ENCODE measurements at places on chromosomes 7 and 10.

GRCh38 chr10:34486008-34486407, 329.1 kb downstream of the PARD3 start:
- DNase-seq: no peak

DNA sequence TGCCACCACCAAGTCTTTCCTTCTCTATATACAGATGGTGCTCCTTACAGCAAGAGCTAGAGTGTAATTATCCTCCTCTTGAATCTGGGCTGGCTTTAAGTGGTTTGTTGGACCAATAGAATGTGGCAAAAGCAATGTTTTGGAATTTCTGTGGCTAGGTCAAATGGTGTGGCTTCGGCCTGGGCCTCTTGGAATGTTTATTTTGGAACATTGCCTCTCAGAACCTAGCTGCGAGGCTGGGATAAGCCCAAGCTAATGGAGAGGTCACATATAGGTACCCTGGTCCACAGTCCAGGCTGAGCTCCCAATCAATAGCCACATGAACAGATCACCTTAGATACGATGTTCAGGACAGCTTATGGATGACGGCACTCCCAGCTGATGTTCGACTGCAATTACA, 556.7 kb downstream of the TYW1 start:
- DNase-seq: no peak

DNA sequence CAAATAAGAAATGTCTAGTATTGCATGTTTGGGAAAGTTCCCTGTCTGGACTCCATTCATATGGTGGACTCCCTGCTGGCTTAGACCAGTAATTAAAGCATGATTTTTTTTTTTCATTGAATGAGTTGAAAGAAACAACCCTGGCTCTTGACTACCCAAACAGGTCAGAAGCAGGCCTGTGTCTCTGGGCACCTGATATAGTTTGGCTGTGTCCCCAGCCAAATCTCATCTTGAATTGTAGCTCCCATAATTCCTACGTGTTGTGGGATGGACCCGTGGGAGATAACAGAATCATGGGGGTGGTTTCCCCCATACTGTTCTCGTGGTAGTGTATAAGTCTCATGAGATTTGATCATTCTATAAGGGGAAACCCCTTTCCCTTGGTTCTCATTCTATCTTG, 206.2 kb downstream of the TMEM178B start:
- DNase-seq: no peak

DNA sequence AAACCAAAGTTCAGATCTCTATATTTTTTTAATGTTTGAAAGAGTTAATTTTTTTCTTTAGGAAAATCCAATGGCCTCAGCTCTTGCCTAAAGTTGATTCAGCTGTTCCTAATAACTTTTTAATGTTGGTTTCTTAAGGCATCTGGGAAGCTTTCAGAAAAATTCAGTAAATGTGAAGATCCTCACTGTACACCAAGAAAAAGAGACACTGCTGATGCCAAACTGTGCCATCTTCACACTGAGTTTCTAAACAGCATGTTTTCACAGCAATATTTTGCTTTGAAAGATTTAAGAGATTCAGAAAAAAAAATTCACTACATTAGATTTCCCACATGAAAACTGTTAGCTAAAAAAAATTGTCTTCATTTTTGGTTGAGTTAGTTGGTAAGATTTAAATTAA, 249.4 kb downstream of the NEBL start:
- no peak for DNase-seq

DNA sequence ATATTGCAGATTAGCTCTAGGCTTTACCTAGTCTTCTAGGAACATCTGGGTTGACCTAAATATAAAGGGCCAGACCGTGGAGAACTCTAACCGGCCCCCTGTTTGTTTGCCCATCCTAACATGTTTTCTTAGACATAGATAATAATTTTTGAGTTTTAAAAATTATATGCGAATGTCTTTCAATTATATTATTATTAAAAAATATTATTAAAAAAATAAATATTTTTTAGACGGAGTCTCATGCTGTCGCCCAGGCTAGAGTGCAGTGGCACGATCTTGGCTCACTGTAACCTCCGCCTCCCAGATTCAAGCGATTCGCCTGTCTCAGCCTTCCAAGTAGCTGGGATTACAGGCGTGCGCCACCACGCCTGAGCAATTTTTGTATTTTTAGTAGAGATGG, 318.5 kb downstream of the INHBA start:
- DNase-seq: no peak

DNA sequence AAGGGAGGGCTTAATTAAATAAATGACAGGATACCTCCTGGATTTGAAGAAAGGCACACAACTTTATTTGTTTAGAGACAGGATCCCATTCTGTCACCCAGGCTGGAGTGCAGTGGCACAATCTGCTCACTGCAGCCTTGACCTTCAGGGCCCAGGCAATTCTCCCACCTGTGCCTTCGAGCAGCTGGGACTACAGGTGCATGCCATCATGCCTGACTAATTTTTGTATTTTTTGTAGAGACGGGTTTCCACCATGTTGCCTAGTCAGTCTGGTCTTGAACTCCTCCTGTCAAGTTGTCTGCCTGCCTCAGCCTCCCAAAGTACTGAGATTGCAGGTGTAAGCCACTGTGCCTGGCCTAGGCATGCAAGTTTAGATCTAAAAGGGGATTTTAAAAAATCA, 272.7 kb upstream of the MBL2 start:
- no peak for DNase-seq

DNA sequence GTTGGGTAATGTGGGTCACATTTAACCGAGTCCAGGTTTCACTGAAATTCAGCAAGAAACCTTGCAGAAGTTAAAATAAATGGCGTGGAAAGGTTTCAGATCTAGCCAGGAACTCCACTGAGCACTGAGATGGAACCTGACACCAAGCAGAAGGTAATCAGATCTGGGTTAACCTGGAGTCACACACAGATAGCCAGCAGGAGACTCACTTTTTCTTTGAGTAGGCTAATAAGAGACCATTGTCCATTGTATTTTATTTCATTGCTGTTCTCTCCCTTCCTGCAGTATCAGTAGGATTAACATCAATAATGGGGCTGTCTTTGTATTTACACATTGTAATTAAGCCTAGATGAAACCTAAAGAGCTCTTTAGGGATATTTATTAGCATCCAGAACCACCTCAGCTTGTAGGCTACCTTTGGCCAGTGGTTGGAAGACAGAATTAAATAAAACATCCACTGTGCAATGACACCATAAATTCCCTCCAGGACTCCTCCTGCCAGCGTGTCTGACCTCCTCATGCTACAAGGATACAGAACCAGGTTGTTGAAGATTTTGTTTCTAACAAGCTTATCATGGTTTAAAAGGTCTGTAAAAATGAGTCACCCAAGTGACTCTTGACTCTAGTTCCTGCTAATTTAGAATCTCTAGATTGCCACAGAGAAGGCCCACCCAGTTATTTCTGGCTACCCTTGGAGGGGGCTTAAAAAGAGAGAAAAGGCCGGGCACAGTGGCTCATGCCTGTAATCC, 151.1 kb downstream of the SORCS1 start:
- no peak for DNase-seq

DNA sequence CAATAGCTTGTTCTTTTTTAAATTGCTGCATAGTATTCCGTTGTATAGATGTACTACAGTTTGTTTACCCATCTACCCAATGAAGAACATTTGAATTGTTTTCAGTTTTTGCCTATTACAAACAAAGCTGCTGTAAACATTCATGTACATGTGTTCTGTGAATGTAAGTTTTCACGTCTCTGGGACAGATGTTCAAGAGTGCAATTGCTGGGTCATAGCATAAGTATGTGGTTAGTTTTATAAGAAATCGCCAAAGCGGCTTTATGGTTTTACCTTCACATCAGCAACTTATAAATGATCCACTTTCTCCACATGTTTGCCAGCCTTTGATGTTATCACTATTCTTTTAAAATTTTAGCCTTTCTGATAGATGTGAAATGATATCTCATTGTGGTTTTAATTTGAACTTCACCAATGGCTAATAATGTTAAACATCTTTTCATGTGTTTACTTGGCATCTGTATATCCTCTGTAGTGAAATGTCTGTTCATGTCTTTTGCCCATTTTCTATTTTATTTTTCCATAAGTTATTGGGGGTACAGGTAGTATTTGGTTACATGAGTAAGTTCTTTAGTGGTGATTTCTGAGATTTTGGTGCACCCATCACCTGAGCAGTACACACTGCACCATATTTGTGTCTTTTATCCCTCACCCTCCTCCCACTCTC, 73.5 kb downstream of the TBXAS1 start:
- no peak for DNase-seq

- no peak for DNase-seq
Measured at GRCh38 chr7:113561446-113561845, 357.4 kb downstream of the PPP1R3A start.

- no peak for DNase-seq
Measured at GRCh38 chr7:119472408-119473038, 800.5 kb upstream of the KCND2 start.

DNA sequence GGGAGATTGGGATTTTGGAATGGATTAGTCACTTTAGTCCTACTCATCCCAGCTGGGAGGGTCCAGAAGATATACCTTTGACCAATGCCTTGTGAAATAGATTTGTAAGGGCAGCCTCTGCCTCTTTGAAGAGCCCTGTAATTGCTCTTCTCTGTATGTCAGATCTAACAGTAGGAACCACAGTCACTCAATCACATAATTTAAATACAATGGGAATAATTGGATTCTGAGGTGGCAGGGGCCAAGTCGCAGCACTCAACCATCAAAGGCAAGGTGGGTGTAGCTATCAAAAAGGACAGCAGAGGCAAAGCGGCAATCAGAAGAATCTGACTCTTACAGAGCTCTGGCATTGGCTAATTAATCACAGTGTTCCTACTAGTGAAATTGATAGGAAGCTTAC, 650.9 kb upstream of the ANKRD30A start:
- no peak for DNase-seq

DNA sequence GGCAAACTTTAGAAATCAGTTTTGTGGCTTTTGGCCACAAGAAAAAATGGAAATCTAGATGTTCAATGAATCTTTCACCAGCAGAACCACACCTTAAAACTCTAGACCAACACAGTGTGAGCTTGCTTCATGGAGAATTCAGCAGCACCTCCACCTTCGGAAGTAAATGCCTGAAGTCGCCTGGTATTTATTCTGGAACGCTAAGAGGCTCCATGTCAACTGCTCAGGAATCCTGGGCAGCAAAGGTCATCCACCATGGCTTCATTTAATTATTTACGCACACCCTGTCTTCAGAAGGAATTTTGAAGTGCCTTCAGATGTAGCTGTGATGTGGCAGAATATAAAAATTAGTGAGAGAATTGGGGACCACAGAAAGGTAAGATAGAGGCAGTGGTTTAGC, 167.7 kb downstream of the GFRA1 start:
- DNase-seq: no peak

- no peak for DNase-seq
Measured at GRCh38 chr7:113464096-113464855, 345.9 kb upstream of the SMIM30 start.

GRCh38 chr10:15255961-15256360, 87.5 kb upstream of the NMT2 start:
- DNase-seq: no peak

DNA sequence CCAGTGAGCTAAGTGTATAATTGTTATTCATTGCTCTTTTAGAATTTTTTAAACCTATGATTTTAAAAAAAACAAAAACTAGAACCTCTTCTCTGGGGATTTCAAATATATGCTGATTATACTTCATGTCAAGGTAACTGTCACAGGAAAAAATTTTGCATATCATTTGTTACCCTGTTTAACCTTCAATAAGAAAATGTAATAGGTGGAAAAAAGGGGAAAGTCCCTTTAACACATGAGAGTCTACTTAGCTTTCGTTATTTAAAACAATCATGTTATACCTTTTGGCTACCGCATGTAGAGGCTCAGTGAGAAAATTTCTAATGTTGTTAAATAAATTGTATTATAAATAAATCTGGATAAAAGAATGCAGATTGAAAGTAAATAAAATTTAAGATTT, 190.1 kb upstream of the AKR1E2 start:
- DNase-seq: no peak

DNA sequence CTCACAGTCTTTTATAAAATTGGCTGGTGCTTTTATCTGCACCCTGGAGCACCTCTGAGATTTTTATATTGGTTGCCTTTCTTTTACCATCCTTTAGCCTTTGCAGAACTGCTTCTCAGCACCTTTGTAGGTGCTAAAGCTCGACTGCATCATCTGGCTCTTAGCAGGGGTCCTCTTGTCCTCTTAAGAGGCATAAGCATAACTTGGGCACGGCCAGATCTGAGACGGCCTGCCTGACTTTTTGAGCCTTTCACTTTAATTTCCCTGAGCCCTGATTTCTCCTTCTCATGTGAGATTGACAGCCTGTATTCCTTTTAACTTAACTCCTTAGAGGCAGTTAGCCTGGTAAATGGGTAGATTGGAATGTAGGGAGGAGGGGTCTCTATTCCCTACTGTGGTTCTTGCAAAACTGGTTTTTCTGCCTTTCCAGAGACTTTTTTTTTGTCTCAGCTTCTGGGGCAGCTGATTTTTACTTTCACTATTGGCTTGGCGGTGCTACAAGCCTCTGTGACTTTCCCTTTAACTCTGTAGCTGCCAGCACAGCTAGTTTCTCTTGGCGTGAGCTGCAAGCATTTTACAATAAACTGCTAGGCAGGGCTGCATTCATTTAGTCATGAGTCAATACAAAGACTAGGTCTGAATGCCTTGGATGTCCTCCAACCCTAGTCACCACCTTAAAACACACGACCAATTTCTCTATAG, 24.0 kb downstream of the ZPBP start:
- no peak for DNase-seq

DNA sequence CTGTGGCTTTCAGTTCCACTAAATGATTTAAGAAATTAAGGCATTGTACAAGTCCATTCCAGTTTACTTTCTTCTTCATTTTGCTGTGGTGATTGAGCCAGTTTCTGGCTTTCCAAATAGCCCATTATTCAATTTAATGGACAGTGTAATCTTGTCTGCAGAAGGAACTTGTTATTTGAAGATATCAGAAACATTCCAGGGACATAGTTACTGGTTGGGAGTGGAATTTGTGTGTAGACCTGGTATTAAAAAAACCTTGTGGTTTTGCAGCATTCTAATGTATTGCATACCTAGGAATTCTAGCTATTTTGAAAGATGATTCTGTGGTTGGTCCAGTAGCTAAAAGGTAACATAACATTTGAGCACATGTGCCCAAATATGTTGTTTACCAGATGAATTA, 72.2 kb downstream of the MCU start:
- no peak for DNase-seq

- no peak for DNase-seq
Measured at GRCh38 chr7:28161331-28161730, 19.3 kb downstream of the JAZF1 start.

- no peak for DNase-seq
Measured at GRCh38 chr7:16753932-16754855, 639 bp downstream of the TSPAN13 start.

DNA sequence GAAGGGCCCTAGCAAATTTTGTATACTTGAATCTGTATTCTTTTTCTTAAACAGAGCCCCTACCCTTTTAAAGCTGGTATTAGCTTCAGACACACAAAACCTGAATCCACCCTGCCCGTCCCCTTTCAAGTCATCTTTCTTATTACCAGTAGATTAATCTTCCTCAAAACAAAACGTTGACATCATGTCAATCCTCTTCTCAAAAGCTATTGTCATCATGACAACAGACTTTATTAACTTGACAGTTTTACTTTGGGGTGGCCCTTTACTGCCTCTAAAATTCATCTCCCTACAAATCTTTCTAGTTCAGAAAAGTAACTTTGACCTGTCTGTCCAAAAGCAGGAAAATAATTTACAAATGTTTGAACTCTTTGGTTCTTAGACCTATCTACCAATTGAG, 21.5 kb upstream of the IFRD1 start:
- DNase-seq: no peak

Measured in cerebellar nuclear complex (tissue), 1 donor.